ENCODE measurements at places on chromosomes 5 and 9.
A peak's percentile ranks its signal among the peaks of the same experiment; 100 is the strongest.

DNA sequence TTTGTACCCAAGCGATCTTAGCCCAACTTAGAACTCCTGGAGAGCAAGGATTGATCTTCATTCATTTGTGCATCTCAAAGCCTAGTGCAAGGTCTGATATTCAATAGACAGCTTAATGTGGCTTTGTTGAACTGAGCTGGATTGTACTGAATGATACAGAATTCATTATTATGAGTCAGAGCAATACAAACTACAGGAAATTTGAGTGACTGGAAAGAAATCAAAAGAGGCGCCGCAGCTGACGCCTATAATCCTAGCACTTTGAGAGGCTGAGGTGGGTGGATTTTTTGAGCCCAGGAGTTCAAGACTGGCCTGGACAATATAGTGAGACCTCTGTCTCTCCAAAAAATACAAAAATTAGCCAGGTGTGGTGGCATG is 58.6 kb downstream of the ENC1 start:
- no peak for DNase-seq

- no peak for DNase-seq
Measured at GRCh38 chr5:75142566-75143136, 90.3 kb upstream of the GCNT4 start.

- no peak for DNase-seq
Measured at GRCh38 chr9:115196919-115197318, 79.0 kb upstream of the TNC start.

DNA sequence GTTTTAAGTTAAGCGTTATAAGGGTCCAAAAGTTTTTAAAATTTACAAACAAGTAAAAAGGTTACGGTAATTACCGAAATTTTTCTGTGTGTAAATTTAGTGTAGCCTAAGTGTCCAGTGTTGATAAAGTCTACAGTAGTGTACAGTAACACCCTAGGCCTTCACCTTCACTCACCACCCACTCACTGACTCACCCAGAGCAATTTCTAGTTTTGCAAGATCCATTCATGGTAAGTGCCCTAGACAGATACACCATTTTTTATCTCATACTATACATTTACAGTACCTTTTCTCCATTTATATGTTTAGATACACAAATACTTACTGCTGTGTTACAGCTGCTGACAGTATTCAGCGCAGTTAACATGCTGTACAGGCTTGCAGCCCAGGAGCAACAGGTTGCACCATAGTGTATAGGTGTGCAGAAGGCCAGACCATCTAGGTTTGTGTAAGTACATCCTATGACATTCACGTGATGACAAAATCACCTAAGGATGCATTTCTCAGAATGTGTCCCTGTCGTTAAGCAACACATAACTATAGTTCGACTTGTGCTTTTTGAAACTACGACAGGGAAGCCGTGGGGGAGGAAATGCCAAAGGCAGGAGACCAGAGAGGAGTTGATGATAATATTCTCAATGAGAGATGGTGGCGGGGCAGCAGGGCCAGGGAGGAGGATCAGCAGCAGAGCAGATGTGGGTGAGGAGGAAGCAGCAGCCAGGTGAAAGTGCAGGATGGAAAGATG is 48.6 kb downstream of the PSMB7 start:
- no peak for DNase-seq

GRCh38 chr9:109780453-109781033 is 545 bp downstream of the PALM2AKAP2 start:
- no peak for DNase-seq

GRCh38 chr5:66596636-66597182 is 516 bp downstream of the MAST4 start:
- peak; percentile 51 for DNase-seq

DNA sequence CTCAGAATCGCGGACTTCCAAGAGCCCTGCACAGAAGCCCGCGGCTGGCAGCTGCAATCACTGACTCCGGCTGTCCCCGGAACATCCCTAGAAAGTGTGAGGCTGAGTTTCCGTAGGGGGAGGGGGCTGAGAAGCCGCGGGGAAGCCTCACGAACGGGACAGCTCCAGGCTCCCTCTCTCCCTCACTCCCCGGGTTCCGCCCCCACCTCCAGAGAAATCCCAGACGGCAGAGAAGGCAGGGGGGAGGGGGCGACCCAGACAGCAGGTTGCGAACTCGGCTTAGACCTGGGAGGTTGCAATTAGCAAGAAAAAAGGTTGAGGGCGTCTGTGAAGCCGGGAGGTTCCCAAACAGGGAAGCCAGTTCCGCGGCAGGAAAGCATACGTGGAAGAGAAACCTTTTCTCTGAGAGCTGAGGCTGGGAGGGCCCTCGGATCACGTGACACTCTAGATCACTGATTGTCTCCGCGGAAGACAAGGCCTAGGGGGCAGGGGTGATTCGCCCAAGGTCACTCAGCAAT is 73.8 kb upstream of the CPLX2 start:
- DNase-seq, result no peak

DNA sequence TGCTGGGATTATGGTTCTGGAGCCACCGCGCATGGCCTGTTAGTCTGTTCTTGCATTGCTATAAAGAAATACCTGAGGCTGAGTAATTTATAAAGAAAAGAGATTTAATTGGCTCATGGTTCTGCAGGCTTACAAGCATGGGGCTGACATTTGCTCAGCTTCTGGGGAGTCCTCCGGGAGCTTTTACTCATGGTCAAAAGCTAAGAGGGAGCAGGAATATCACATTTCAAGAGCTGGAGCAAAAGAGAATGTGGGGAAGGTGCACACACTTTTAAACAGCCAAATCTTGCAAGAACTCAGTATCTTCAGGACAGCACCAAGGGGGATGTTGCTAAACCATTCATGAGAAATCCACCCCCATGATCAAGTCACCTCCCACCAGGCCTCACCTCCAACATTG is 12.1 kb downstream of the JAK2 start:
- DNase-seq, result no peak

DNA sequence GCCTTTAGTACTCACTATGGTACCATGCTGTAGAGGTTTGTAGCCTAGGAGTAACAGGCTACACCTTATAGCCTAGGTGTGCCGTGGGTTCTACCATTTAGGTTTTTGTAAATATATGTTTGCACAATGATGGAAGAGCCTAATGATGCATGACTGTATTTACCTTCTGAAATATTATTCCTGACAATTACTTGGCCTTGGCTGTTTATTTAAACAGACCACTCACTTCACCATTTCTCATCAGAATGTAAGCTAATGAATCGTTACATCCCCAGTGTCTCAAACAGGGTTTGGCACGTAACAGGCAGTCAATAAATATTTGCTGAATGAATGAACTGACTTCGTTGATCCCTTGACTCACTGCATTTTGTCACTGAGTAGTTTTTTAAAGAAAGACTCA is 93.1 kb downstream of the MED27 start:
- DNase-seq, result no peak

GRCh38 chr5:171242521-171242920 is 66.5 kb upstream of the TLX3 start:
- DNase-seq, result no peak

- no peak for DNase-seq
Measured at GRCh38 chr5:16673241-16674201, 56.7 kb upstream of the RETREG1 start.

- no peak for DNase-seq
Measured at GRCh38 chr5:95256991-95257390, 27.9 kb downstream of the MCTP1 start.

- DNase-seq, result no peak
Measured at GRCh38 chr5:51495672-51496071, 112.4 kb downstream of the ISL1 start.

DNA sequence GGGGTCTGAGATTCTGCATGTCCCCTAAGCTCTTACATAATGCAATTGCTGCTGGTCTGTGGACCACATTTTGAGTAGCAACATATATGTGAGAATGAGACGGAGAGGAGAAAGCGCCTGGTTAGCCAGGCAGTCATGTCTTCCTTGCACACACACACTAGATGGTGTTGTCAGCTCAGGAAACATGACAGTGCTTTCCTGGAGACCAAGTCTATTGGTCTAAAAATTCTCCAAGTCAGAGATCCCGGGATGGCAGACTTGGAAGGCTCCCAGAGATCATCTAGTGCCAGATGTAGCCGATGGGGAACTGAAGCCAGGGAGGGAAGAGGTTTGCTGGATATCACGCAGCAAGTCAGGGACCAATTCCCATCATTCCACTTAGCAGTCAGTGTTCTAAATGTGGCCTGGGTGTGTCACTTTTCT is 53.4 kb downstream of the GALNT12 start:
- DNase-seq, result no peak

DNA sequence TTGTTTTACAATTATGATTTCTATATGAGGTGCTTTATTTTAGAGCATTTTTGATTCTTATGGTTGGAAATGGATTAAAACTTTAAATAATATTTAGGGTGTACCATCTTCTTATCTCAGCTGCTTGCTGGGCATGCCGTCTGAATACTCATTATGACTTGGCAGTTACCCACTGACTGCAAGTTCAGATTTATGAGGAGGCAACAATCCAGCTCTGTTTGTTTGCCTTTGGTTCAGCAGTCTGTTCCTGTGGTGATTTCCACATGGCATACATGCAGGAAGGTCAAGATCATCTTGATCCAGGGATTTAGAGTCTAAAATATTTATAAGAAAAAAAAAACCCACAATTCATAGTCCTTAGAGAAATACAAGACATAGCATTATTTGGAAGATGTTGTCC is 1254.5 kb upstream of the NUDT12 start:
- no peak for DNase-seq

GRCh38 chr9:72855321-72855720 is 97.5 kb downstream of the ALDH1A1 start:
- DNase-seq, result no peak

- DNase-seq, result no peak
Measured at GRCh38 chr5:135157421-135158313, 123.6 kb upstream of the PITX1 start.

DNA sequence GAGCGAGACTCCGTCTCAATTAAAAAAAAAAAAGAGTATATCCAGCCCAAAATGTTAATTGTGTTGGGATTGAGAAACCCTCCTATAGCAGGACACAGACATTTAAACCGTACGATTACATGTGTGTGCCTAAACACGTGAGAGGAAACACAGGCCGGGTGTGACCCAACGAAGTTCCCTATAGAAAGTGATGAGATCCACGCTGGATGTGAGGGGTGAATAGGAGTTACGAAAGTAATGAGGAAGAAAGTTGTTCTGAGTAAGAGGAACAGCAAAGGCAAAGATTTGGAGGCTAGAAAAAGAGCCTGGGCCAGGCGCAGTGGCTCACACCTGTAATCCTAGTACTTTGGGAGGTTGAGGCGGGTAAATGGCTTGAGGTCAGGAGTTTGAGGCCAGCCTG is 13.6 kb downstream of the NAIF1 start:
- no peak for DNase-seq

GRCh38 chr5:176413709-176414191 is 2.6 kb downstream of the CLTB start:
- no peak for DNase-seq

DNA sequence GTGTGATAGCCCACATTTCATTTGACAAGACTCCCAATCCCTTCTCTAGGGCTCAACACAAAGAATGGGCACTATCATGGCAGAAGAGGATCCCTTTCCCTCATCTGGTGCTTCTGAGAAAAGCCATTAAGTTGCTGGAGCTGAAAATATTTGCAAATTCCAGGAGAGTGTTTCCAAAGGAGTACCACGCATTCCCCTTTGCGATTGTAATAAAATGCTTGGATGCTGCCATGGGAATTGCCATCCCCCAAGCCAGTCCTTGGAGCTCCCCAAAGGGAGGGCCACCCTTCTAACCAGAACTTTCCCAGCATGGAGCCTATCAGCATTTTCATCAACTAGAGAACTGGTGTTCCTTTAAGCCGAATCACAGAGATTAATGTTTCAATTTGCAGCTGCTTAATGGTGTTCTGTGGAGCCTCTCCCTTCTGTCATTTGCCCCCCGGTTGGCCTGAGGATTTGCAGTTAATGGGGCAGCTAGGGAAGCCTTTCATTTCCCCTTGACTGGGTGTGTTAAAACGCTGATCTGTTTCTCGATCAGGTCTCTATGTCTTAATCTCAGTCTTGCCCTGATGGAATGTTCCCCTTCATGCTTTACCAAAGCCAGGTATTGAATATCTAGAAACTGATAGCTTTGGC is 133.0 kb downstream of the ENC1 start:
- no peak for DNase-seq

DNA sequence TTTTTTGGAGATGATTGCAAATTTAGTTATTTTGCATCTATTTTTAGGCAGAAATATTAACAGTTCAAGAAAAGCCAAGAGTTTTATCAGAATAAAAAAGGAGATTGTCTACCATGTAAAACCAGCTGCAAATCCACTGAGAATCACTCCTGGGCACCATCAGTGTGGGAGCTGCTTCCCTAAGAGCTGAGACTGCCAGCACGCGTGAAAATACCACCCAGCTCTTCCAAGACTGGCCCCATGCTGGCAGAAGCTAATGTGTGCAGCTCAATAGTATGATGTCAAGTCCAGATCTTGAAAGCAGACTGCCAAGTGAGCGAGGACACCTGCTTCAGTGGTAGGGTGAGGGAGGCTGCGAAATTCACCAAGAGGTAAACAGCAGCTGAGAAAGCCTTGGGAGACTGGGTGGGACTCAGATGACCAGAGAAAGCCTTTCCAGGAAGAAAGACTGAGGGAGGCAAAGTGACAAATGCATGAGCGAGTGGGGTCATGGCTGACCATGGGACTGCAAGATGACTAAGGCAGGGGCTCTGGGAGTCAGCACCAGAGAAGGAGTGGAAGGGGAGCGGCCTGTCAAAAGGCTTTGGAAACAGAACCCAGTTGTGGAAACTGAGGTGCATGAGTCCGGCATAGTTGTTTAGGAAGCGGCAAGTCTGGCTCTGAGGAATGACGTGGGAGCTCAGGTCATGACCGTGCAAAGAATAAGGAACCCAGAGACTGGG is 200.9 kb downstream of the GADD45G start:
- DNase-seq, result no peak

- no peak for DNase-seq
Measured at GRCh38 chr5:32916648-32917047, 205.5 kb downstream of the NPR3 start.

- no peak for DNase-seq
Measured at GRCh38 chr5:103721183-103721582, 158.6 kb upstream of the NUDT12 start.

DNA sequence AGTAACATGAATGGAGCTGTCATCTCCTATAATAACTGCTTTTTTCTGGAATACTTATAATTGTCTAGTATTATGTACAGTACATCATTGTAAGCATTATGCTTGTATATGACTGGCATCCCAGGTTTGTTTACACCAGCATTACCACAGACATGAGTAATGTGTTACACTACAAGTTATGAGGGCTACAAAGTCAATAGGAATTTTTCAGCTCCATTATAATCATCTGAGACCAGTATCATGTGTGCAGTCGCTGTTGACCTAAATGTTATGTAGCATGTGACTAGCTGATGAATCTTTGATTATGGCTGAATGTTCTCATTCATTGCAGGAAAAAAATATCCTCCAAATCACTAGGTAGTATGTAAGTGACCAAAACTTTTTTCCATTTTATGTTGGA is 2.2 kb downstream of the ZCCHC9 start:
- no peak for DNase-seq

GRCh38 chr5:40401284-40402006 is 278.3 kb upstream of the PTGER4 start:
- DNase-seq, result no peak

- DNase-seq, result no peak
Measured at GRCh38 chr9:76433406-76433805, 25.6 kb upstream of the GCNT1 start.

Data from stimulated activated effector memory CD8-positive, alpha-beta T cell treated with anti-CD3 and anti-CD28 coated beads, Interleukin-12 subunit alpha, Interleukin-12 subunit beta, amount 100 ng/mL, for 72 hours (primary cell).